AG10803 (cell line): ENCODE measurements at places on chromosomes 7 and 10.
A peak's percentile ranks its signal among the peaks of the same experiment; 100 is the strongest.

- DNase-seq: peak; percentile 8
These were observed 57.7 kb downstream of the TRUB1 start for GRCh38 chr10:114995468-114996247.

DNA sequence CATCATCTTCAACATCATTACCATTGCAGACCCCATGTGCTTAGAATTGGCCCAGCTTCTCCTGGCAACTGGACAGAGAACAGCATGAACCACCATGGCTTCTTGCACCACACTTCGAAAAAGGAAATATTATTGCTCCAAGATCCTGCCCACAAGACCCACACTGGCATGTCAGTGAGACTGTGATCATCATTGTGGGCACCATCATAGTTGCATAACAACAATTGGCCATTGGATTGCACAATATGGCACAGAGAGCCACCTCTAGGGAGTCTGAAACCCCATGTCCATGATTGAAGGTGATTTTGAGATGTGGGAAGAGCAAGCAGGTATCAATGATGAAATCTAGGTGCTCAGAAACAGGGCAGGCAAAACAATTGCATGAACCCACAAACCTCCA lies 918.9 kb downstream of the GRID1 start:
- no peak for DNase-seq

GRCh38 chr10:121495719-121496118 lies 102.5 kb downstream of the FGFR2 start:
- DNase-seq: no peak

DNA sequence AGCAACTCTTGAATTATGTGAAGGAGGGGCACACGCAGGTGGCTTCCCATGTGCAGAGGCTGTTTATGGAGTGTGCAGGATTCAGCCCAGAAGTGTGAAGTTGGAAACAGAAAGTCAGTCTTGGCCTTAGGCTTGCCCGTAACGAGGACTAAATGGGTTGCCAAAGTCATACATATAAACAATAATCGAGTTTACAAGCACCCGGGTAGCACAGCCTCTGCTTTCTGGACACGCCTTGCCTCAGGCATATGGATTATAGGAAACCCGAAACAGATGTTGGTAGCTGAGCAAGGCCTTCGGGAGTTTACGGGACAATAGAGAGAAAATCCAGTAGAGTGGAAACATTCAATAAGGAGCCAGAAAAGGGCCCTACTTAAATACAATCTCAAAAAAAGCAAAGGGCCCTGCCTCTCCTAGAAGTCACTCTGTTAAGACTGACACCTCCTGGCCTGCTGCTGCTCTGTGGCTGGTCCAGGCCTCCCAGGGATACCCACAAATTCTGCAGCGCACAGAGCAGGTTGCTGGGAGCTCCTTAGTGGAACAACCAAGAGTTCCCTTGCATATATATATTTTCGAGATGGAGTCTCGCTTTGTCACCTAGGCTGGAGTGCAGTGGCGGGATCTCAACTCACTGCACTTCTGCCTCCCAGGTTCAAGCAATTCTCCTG lies 48.5 kb downstream of the SMKR1 start:
- DNase-seq: peak; percentile 49

DNA sequence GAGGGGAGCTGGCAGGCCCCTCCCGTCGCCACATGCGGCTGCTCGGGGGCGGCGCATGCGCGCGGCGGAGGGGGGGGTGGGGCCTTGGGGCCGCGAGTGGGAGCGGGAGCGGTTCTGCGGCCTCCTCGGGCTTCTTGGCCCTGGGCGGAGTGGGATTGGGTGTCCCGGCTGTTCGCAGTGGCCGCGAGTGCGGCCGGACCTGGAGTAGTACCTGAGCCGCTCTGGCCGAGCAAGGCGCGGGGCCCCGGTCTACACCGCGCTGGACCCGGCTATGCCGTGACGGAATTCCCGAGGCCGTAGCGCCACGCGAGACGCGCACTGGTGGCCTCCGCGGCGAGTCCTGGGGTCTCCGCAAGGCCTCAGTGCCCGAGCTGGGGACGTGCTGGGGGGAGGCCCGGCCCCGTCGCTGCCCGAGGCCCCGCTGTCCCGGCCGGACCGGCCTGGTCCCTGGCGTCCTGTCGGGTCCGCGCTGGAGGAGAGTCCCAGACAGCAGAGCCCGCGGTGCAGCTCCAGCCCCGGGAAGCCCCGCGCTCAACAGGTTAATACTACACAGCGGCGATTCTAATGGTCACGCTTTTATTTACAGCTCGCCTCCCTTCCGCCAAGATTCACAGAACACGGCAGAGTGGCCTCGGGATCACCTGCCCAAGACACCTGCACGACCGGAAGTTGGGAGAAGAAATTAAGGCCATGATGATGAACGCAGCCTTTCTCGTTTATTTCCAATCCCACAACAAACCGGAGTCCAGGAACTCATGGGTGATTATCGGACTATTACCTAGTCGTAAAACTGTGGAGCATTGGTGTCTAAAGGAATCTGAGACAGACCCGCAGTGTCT lies 671 bp upstream of the PAXIP1 start:
- DNase-seq: peak; percentile 81

GRCh38 chr7:73659983-73660382 lies 7.6 kb upstream of the VPS37D start:
- no peak for DNase-seq

DNA sequence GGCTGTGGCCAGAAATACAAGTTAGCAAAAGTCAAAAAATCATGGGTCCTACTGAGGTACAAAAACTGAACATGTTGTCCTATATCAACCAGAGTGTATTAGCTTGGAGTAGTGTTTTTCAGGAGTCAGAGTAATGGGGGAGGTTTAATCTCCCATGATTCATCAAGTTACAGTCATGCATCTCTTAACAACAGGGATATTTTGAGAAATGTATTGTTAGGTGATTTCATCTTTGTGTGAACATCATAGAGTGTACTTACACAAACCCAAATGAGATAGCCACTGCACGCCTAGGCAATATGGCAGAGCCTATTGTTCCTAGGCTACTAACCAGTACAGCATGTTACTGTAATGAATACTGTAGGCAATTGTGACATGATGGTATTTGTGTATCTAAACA lies 14.9 kb upstream of the TES start:
- DNase-seq: no peak

DNA sequence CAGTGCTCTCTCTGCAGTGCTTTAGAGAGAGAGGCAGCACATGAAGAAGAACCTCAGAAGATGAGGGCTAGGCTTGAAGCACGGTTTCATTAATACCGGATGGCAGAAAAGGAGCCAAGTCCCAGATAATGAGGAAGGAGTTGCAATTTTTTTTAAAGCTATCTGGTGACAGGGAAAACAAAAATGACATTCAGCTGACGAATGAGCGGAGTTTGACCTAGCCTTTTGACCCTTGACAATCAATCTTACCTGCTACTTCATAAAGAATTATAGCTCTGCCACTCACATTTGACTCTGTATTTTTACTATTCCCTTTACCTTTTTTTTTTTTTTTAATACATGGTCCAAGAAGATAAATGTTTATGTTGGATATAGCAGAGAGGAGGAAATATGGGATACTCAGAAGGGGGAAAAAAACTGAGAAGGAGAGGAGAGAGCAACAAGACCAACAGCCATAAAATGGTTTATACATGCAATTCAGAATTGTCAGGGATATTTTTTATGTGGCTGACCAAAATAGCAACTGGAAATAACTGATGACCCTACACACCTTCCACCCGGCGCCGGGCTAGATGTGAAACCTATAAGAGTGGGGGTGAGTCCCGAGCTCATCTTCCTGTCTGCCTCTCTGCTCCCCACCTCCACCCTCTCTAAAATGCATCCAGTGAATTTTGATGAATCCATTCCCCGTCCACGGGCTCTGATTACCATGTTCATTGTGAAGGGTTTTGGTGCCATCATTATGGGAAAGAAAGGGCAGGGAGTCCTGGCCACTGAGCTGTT lies 274.4 kb upstream of the YAE1 start:
- DNase-seq: no peak

GRCh38 chr10:7696545-7696944 lies 6.6 kb upstream of the ITIH2 start:
- no peak for DNase-seq

GRCh38 chr7:36228039-36228438 lies 75.0 kb downstream of the EEPD1 start:
- peak; percentile 35 for DNase-seq

GRCh38 chr10:30383356-30383755 lies 34.3 kb upstream of the MTPAP start:
- DNase-seq: peak; percentile 34

- DNase-seq: no peak
These were observed 78.3 kb downstream of the OTUD1 start for GRCh38 chr10:23517155-23517554.

GRCh38 chr10:124756156-124756903 lies 12.2 kb upstream of the FAM53B start:
- no peak for DNase-seq

DNA sequence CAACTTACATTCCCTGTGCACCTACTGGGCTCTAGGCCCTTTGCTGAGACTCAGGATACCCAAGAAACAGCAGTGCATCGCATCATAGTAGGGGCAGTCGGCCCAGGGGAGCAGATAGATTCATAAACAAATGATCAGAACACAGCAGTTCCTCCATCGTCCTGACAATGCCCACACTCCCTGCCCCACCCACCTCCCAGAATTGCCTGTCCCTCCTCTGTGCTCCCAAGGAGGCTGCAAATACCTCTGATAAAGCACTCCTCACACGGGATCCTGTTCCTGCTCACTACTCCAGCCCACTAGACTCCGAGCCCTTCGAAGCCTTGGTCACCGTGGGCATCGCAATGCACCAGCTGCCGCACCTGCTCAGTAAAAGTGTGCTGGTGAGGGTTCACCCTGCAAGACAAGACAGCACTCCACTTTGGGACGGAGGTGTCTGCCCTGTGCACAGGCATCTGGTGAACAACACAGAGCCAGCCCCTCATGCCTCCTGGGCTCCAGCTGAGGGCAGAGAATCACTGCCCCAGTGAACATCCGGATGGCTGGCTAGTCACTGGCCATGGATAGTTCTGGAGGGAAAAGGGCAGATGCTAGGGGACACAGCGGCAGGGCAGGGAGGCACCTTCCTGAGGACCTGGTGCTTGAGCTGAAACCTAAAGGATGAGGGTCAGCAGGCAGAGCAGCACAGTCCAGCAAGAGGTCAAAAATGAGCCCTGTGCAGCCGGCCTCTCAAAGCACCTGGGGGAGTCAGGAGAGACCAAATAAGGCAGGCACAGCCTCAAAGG lies 60.7 kb downstream of the TNS3 start:
- no peak for DNase-seq

DNA sequence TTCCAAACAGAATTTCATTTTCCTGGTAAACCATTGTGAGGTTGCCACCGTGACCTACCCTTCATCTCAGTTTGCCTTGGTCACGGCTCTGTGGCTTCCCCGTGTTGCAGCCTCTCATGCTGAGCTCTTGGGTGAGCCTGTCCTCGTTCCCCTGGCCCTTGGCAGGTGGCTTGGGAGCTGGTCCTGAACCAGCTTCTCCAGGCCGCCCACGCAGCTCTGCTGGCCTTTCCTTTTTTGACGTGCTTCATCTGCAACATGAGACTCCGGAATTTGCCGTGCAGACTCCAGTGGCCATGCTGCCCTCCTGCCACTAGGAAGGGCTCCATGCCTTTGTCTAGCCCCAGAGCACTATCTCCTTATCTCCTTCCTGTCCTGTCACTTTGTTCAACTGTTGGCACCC lies 93.0 kb upstream of the NPS start:
- DNase-seq: no peak

- DNase-seq: peak; percentile 48
These were observed 29.4 kb upstream of the PCGF5 start for GRCh38 chr10:91190876-91191583.

GRCh38 chr10:7756360-7756992 lies 31.3 kb downstream of the KIN start:
- DNase-seq: peak; percentile 23

DNA sequence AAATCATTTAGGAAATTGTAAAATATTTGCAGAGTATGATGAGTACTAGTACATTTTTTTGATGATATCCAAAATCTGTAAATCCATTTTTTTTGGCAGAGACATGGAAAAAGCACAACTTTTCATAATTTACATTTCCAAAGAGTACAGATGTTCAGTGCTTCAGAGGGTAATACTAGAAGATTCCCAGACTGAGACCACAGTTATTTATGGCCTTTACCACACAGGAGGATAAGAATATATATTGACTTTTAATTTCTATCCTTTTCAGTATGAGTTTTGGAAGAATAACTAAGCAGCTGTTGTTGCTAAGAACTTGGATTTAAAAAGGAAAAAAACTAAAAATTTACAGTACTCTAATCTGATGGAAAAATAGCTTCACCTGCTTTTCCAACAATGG lies 61.9 kb downstream of the HGF start:
- no peak for DNase-seq

DNA sequence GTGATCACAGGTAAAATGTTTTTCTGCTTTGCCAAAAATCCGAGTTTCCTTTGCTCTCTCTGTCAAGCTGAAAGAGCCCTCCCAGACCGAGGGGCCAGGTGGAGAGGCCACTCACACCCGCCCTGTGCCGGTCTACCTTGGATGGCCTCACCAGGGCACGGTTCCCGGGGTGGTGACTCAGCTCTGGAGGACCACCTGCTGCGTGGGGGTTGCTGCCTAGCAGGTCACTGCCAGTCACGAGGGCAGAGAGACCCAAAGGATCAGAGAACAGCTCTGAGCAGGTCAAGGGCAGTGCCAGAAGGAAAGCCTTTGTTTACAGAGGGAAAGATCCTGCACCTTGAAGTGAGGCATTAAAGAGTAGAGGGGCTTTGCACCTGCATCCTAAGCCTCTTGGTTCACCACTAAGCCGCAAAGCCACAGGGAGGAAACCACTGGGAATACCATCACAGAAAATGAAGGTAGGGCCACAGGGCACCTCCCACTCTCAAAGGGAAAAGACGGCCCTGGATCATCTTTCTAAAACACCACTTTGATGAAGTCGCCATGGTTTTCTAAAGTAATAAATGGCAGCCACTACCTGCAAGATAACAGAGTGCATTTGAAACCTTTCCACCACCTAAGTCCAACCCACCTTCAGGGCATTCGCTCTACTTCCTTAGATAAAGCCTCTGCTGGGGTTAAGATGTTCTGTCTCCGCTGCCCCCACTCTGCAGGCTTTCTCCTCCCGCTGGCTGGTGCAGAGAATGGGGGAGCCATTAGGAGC lies 160.3 kb upstream of the KLF14 start:
- no peak for DNase-seq

- DNase-seq: no peak
These were observed 315.0 kb downstream of the CACNA2D1 start for GRCh38 chr7:82128546-82128945.

- DNase-seq: no peak
These were observed 9.9 kb downstream of the WDR86 start for GRCh38 chr7:151399906-151400305.

DNA sequence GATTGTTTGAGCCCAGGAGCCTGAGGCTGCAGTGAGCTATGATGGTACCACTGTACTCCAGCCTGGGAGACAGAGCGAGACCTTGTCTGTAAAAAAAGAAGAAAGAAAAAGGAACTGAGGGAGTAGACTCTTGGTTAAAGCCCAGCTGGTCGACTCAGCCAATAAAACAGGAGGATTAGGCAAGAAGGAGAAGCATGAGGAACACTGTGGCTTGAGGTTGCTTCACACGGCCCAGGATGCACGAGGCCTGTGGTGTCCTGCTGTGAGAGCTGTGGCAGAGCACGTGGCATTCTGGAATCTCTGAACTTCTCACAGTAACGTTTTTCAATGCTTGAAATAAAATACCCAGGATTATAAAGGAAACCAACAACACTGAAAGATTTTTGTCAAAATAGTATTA lies 93.3 kb downstream of the CUL2 start:
- peak; percentile 83 for DNase-seq
